ENCODE measurements at places on chromosomes 7 and 10. TPM values are rescaled to one million over a fixed set of nuclear protein-coding genes. Genes with fewer than 3 reads are reported as not detected.

- no peak for DNase-seq
Observed at GRCh38 chr7:123190109-123190831, 9.5 kb downstream of the SLC13A1 start.

DNA sequence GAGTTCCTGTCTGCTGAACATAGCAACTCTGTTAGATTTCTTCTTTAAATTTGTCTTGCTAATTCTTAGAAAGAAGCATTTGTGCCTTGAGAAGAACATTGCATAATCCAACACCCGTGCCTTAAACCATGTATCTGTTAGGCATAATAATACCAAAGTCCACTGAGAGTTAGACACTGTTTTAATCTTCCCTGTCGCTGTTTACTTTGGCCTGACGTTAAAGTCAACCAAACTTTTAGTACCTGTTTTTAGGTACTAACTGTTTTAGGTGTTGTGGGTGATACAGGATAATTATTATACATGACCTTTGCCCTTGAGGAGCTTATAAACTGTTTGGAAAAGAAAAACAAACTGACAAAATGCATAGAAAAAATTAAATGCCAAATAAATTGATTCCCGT, 43.6 kb downstream of the KLHDC10 start:
- DNase-seq, result no peak

- no peak for DNase-seq
Observed at GRCh38 chr7:30181211-30181610, 46.4 kb downstream of the MTURN start.

DNA sequence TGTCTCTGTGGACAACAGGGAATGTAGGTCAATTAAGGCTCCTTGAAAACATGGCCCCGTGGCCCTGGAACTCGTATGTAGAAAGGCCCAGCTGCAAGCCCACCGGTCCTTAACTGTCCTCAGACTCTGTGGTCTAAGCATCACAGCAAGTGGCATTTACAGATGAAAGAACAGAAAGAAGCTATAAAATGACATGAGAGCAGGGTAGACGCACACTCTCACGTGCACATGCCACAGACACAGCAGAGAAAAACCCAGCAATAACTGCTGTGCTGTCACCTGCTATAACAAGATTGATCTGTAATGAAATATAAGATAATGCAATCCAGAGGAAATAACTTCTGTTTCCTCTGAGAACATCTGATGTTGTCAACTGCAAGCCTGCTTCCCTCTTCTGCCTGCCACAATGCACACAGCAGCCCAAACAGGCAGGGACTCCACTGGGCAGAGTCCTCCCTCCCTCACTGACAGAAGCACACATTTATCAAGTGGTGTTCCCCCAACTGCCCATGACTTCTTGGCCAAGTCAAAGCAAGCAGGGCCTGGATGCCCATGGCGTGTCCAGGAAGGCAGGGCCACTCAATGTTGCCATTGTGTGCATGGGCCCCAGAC, 63.9 kb downstream of the GFRA1 start:
- no peak for DNase-seq

GRCh38 chr7:105975770-105976417, 12.8 kb downstream of the CDHR3 start:
- DNase-seq, result no peak

DNA sequence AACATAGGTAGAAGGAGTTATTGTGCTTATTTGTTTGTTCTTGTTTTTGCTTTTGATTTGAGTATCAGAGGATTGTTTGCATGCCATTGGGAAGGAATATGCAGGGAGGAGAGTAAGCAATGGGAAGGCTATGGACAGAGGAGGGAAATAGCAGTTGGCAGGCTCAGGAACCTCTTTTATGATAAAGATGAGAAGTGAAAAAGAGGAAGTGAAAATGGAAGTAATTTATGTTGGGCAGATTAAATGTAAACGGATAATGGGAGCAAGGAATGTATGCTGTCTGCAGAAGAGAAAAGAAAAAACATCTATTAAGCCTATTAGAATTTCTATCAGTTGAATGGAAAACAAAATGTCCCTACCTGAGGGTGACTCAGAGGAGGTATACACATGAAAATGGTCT, 90.1 kb upstream of the NPSR1 start:
- no peak for DNase-seq

SLC26A3 gene
- not detected for total RNA-seq

GRCh38 chr10:84837877-84838276, 509.5 kb downstream of the CCSER2 start:
- DNase-seq, result no peak

- DNase-seq, result no peak
Observed at GRCh38 chr7:123415625-123416024, 118.8 kb downstream of the IQUB start.

DNA sequence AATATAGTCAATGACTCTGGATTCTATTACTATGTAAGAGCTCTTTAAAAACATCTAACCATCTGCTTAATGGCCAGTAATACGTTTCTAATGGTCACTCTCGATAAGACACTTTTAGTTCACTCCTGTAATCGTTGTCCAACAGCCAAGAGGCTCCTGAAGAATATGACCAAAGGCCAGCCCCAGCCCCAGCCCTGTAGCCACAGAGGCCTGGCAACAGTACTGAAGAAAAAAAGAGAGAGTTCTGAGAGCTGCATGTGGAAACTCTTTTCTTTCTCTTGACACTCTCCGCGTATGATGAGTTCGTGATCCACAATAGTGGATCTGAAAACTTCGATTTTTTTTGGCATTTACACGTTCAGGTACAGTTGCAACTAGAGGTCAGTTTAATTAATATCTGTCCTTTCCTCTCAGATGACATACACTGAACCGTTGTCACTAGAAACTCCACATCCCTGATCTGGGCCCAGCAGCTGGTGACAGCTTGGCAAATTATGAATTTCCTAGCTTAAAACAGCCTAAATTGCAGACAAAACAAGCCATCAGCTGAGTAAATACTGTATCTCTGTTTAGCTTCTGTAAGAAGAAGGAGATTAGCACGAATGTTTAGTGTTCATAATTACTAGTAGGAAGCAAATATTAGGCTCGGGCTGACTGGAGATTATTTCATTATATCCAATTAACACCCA, 456.7 kb downstream of the LRMDA start:
- DNase-seq, result no peak

NT5C3A gene
- total RNA-seq, result 22.0 TPM

DNA sequence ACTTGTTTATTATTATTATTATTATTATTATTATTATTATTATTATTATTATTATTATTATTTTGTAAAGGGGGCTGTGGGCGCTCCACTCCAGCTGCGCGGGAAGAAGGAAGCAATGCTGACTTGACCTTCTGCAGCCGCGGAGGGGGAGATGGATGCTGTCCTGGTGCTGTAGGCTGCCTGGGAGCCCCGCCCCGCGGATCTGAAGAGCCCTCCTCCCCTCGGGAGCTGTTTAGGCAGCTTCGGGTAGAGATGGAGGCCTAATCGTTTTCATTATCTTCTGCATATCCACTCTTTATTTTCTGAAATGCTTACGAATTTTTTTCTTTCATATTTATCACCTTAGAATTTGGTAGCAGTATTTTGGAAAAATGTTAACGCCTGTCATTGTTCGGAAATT, 101.2 kb upstream of the KLF6 start:
- no peak for DNase-seq

DNA sequence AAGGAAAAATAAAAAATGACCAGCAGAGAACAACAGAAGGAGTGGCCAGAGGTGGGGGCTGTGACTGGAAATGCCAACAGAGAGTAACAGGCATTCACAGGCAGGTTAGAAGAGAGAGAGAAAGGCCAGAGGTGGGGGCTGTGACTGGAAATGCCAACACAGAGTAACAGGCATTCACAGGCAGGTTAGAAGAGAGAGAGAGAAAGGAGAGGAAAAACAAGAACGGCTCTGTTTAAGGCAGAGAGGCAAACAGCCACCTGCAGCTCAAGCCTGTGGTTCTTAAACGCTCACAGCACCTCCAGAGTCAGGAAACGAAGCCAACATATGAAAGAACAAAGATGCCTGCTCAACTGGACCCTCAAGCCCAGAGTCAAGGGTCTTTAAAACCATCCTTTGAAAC, 39.5 kb upstream of the DGKI start:
- DNase-seq, result no peak

ARHGEF5 gene
- 0.88 TPM for total RNA-seq

LRRC4 gene
- 3.8 TPM for total RNA-seq

DNA sequence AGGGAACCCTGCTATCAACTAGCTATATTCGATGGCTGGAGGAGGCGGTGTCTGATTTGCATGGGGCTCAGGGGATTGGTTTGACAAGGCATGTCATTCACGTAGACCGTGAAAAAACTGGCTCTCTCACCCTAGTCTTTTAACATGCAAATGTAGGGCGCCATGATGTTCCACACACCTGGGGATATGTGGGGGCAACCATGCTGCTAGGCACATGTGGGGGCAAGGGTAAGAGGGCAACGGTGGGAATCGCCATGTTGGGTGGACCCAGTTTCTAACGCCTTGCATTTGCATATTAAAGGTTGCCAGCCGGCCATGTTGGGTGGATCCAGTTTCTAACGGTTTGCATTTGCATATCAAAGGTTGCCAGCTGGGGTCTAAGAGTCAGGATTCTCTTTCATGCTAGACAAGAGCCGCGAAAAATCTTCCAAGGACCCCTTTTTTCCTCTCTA, 419.2 kb upstream of the NFE2L3 start:
- no peak for DNase-seq

DNA sequence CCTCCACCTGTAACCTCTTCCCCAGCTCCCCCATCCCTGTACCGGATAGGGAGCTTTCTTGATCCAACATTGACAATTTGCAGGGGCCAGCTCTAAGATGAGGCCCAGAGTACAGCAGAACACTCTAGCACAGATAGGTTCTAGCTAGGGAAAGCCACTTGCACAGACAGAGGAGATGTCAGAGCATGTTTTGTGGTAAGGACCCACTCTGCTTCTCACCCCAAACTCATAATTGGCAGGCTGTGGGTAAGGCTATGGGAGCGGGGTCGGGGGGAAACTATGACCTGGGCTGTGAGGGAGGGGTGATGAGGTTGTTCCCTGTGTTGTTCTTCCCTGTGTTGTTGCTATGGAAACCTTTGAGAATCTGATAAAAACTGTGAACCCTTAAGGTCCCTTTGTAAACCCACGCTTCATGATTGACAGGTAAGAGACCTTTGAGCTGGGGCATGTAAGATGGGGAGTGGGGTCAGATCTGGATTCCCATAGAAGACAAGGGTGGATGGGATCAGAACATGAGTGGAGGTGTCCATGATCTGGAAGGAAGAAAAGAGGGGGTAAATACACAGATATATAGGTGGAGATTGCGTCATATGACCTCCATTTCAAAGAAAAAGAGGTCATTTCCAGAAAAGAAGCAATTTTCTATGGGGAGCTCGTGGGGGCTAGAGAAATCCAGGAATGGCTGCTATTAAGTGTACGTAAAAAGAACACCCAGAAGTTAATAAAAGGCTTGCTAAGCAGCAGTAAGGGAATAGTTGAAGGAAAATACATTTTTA, 4.0 kb downstream of the CALD1 start:
- no peak for DNase-seq

DNA sequence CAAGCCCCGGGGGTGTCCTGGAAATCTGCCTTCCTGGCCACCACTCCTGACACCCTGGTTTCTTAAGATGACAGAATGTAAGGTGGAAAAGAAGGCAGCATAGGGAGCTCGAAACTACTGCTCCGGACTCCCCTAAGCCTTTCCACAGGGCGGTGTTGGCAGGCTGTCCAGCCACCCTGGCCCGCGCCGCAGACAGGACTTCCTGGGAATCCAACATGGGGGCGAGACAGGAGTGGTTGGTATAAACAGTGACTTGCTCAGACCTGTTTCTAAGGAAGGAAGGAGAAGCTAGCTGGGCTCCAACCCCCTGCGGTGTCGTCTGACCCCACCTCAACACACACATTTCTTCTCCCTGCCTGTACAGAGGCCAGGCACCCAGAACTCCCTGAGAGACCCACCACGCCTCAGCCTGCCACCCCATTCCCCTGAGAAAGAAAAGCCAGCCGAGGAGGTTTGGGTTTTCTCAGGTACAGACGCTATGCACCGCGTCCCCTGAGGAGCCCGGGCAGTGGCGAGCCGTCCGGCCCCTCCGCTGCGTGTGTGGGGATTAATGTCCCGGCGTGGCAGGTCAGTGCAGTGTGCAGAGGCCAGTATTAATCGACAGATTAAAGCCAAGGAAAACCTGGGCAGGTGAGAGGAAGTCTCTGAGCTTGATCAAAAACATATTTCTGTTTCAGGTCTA, 349.6 kb upstream of the MKI67 start:
- DNase-seq, result no peak

DNA sequence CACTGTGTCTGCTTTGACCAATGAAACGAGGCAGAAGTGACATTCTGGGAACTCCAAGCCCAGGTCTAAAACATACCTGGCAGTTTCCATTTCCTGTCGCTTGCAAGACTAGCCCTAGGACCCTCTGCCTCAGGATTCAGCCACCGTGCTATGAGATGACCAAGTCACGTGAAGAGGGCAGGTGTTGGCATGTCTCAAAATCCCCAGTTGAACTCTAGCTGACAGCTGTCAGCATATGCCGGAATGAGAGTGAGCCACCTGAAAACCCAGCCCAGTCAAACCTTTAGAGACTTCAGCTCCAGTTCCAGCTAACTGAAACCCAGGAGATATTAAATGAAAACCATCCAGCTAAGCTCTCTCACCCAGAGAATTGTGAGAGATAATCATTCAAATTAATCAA, 89.9 kb upstream of the PPP1R3A start:
- no peak for DNase-seq

GRCh38 chr7:102072636-102073209, 213.9 kb upstream of the SH2B2 start:
- DNase-seq, result no peak

GRCh38 chr10:79981450-79982361, 32.8 kb upstream of the SFTPD start:
- DNase-seq, result peak; percentile 37

GRCh38 chr10:71033396-71033980, 145.1 kb upstream of the PCBD1 start:
- no peak for DNase-seq

- peak; percentile 56 for DNase-seq
Observed at GRCh38 chr10:3054851-3055199, 12.5 kb upstream of the PFKP start.

DNA sequence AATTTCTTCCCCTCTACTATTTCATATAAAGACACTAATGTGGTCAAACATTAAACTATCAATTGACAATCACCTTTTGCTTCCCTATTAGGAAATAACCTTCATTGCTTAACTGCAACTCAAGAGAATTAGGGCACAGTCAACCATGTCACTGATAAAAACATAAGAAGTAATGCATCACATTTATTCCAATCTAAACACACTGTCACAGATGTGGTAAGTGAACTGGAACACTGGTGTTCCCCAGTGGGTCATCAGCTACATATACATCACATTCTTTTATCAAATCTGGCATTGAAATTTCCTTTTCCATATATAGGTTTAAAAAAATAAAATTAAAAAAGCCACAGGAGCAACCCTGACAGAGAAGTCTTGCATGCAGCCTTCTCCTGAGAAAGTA, 3.7 kb downstream of the TRIL start:
- no peak for DNase-seq

Data from endothelial cell of umbilical vein (primary cell).